ENCODE measurements at places on chromosomes 6 and 20. TPM values are rescaled to one million over a fixed set of nuclear protein-coding genes. Genes with fewer than 3 reads are reported as not detected.

DNA sequence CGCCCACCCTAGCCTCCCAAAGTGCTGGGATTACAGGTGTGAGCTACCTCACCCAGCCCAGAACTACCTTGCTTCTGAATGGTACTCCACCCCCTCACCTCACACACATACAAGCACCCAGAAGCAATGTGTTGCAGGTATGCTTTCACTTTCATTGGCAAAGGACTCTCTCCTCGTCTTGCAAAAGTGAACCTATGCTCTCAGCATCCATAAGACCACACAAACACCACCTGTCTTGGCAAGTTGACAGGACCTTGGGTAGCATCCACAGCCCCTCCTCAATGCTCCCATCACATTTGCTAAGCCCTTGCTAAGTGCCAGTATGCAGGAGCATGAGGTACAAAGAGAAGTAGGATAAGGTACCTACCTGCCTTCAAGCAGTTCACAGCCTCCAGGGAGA, 3.7 kb downstream of the KIF13A start:
- no peak for DNase-seq

- DNase-seq: no peak
Measured at GRCh38 chr6:52497652-52498408, 77.7 kb downstream of the EFHC1 start.

DDX39B gene
- polyA plus RNA-seq: 368 TPM

DNA sequence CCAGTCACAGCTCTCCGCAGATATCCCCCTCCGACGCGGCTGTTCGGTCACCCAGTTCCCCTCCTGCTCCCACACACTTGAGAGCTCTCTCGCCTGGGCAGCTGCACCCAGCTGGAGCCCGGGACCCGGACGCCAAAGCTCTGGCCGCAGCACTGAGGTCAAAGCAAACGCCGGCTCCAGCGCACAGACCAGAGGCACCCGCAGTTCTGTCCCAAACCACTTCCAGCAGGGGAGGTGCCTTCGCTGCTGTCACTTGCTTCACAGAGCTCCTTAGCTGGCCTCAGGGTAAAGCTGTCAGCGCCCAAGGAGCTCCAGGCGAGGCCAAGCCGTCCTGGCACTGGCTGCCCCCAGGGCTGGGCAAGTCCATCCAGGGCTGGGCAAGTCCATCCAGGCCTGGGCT, 27.9 kb downstream of the SLC2A4RG start:
- no peak for DNase-seq

- DNase-seq: no peak
Measured at GRCh38 chr20:9352739-9353138, 161.7 kb upstream of the LAMP5 start.

- no peak for DNase-seq
Measured at GRCh38 chr6:125923366-125923877, 33.1 kb upstream of the HINT3 start.

DNA sequence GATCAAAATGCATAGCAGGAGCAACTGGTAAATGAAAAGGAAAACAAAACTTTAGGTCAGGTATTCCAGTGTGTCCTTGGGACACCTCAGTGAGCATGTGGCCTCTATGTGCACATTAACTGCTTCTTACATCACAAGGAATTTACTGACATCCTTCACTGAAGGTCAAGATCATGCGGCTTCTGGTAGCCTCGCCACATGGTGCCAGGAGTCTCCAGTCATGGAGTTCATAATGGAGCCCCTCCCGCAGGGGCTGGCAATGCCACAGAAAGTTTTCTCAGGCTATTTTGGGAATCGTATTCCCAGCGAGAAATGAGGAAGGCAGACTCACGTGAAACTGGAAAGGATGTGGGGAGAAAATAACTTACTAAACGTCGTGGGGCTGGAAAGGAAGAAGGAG, 19.7 kb upstream of the SLC22A3 start:
- DNase-seq: no peak

GRCh38 chr20:11917663-11918062, at the start of gene BTBD3:
BTBD3 (plus strand) TSS chr20:11917893; CDS start chr20:11918276, 383 bp downstream.
- DNase-seq: peak; percentile 88

PRDM13 gene
- not detected for polyA plus RNA-seq

DNA sequence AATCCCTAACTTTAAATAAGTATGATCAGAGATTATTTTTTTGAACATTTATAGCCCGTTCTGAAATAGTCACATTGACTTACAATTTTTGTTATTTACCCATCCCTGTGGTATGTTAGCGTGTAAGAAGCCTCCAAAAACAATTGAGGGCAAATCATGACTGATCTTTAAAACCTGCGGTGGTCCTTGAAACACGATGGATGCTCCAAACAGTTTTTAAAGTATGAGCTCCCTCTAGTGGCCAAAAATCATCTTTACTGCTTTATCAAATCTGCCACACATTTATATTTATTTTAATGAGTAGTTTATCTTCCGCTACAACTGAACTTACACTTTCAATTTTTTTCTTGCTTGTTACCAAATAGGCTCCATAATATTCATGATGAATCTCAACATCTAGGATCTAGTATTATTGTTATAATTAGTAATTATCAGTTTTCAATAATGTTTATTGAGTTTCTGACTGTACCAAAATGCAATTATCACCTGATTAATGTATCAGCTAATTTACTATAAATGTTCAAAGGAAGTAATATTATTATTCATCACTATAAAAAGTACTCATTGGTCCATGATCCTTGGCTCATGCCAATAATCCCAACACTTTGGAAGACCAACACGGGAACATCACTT, 52.2 kb downstream of the MARCKS start:
- peak; percentile 70 for DNase-seq

Data from forelimb muscle (tissue), 1 donor.